CD8-positive, alpha-beta T cell (primary cell): ENCODE measurements at places on chromosomes 16 and 17.

DNA sequence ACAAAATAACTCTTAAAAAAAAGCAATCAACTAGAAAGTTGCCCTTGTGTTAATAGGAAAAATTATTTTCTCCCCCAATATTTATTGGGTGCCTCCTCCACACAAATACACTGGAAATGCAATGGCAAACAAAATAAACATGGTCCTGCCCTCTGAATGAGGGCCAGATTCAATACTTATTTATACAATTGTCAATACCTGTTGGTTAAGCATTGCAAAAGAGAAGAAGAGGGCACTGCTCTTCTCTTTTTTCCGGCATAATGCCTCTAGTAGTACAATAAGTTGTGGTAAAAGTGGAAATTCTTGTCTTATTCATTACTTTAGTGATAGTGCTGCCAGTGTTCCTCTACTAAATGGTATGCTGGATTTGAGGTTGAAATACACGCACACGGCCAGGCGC lies 22.5 kb upstream of the ALDH3A2 start:
- no peak for DNase-seq

DNA sequence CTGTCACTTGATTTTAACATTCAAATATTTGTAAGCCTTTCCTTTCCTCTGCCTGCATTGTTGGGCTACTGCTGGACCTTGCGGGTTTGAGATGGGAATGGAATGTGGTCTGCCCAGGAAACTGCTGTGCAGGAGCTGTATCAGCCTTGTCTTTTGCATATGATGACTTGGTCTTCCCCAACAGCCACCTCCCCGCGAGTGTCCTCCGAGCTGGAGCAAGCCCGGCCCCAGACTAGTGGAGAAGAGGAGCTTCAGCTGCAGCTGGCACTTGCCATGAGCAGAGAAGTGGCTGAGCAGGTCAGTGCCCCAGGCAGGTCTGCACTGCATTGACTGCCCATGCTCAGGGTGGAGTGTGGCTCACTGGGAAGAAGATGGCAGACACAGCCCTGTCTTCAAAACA lies 52.8 kb downstream of the B9D1 start:
- DNase-seq, result no peak

- DNase-seq, result no peak
Measured at GRCh38 chr17:73613271-73614233, 30.7 kb downstream of the SDK2 start.

GRCh38 chr16:1080801-1081733 lies 8.5 kb downstream of the SSTR5 start:
- no peak for DNase-seq

GRCh38 chr16:19872935-19873334 lies 11.7 kb downstream of the GPRC5B start:
- no peak for DNase-seq

DNA sequence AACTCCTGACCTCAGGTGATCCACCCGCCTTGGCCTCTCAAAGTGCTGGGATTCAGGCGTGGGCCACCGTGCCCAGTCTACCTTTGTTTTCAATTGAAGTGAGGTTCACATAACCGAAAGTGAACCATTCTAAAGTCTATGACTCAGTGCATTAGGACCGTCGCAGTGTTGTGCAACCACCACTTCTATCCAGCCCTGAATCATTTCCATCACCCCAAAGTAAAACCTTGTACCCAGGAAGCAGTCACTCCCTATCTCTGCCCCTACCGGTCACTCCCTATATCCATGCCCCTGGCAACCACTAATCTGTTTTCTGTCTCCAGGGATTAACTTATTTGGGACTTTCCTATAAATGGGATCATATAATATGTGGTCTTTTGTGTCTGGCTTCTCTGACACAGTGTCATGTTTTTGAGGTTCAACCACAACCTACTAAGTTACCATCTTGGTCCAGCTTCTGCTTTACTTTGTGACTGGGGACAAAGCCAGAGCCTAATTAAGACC lies 28.3 kb upstream of the CDC42EP4 start:
- DNase-seq, result no peak

DNA sequence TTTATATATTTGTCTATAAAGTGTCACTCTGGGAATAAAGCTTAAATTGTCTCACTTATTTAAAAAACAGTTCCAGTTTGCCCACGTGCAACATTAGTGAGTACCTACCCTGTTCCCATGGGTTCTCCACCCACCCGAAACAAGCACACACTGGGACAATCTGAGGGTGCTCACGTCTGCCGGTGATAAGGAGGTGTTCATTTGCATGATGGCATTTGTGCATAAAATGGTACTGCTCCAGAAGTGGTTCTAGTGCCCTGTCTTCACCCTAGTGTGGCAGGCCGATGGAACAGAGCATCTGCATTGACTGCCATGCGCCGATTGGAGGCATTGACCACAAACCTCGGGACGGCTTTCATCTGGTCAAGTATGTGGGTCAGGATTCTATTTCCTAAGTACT lies 35.6 kb upstream of the ENDOV start:
- DNase-seq, result no peak

GRCh38 chr17:58263773-58264172 lies 17.0 kb downstream of the MPO start:
- no peak for DNase-seq

- no peak for DNase-seq
Measured at GRCh38 chr17:81517339-81518112, 4.9 kb upstream of the ACTG1 start.

DNA sequence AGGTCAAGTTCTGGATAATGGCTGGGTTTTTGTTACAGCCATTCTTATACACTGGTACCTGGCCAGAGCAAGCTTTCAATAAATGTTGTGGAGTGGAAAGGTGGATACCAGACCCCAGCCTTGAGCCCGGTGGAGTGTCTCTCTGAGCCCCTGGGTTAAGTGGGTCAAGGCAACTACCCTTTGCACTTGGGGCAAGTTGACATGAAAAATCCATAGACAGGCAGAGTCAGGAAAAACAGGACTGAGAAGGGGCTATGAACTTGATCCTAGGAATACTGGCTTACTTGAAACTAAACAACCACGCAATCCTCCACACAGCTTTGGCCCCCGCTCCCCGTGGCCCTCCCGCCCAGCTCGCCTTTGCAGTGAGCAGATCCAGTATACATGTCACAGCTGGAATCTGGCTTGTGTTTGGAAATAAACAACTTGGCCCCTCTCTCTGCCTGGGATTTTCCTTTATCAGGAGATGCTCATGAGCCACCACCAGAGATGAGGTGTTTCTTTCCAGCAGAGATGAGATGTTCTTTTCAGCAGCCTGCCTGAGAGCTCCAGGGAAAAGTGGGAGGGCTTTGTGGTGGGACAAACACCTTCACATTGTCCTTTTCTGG lies 65.9 kb downstream of the KSR1 start:
- no peak for DNase-seq

DNA sequence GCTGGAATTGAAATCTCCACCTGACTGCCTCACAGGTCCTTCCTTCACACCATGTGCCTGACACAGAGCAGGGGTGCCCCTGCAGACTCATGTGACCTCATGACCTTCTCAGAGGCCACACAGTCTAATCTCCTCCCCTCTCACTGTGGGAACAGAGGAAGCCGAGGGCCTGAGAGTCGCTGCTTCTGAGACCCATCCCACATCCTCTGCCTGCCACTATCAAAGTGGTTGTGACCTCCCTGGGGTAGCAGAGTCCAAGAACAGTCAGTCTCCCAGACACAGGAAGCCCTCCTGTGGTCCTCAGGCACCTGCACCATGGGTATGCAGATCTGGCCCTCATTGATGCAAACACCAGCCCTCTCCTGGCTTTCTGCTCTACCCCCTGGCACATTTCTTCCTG lies 78.5 kb downstream of the RAB11FIP4 start:
- no peak for DNase-seq

DNA sequence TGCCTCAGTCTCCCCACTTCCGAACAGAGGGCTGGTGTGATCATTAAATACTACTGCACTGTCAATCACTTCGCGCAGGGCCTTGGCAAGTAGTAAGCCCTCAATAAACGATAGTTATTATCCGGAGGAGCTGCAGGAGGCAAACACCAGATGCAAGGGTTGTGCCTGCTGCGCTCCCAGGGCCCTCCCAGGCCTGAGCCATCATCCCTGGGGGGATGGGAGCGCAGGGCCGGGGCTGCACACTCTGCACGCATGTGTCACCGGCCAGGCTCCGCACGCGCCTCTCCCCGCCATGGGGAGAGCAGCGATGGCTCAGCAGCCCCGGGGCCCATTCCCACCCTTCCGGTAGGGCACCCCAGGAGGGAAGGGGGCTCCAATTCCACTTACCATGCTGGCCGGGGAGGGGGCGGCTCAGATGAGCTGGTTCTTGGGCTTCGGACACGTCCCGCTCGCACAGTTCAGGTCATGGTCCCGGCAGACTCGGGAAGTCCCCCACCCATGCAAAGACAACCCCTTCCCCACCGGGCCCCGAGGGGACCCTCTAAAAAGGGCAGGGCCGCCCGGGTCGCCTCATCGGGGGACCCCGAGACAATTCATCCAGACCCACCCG lies 681 bp downstream of the XPO6 start:
- peak; percentile 66 for DNase-seq

DNA sequence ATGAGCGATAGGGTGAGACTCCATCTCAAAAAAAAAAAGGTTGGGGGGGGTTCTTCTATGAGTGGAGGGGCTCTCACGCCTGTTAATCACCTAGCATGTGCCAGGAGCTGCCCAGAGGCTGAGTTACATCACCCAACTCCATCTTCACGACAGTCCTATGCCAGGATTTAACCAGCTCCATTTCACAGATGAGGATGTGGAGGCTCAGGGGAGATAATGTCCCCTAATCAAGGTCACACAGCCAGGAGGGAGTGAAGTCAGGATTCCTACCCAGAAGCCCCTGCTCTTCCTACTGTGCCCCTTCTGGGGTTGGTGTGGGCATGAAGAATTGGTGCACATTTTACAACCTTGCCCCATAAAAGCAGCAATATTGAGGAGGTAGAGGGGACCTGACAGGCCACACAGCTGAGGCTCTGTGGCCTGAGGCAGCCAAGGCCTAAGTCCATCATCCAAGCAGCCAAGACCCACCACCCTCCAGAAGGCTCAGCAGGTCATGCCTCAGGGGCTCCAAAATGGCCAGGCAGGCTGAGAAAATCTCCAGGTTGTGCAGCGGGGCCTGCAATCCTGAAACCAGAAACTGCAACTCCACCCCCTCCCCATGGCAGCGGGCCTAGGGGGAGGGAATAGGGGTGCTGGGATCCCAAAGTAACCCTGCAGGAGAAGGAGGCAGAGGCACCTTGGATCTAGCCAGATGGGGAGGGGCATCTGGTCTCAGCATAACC lies 6.9 kb downstream of the PPY start:
- no peak for DNase-seq

GRCh38 chr17:42303694-42304093 lies 15.4 kb downstream of the STAT5A start:
- DNase-seq, result no peak

GRCh38 chr17:44979426-44979995 lies 11.4 kb upstream of the C1QL1 start:
- no peak for DNase-seq

GRCh38 chr17:76271669-76272540 lies 6.8 kb downstream of the UBALD2 start:
- peak; percentile 85 for DNase-seq

- no peak for DNase-seq
Measured at GRCh38 chr17:78026381-78026780, 67.9 kb downstream of the TNRC6C start.

GRCh38 chr16:78106686-78107085 lies 7.2 kb downstream of the WWOX start:
- DNase-seq, result no peak

DNA sequence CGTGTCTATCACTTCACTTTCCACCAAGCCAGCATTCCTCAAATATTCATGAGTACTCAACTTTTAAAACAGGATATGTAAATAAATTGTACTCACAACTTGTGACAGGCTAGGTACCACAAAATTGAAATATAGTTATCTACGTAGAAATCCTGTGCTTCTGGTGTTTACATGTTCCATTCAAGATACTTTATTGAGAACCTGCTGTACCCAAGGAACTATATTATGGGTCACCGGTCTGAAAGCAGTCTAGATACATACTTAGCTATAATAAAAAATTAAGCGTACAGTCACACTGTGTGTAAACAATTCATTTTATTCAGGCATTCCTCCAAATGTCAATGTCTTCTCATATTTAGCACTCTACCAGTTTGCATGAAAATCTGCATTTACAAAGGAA lies 482.2 kb upstream of the SOX9 start:
- no peak for DNase-seq
